ENCODE measurements at places on chromosomes 4 and X.

- DNase-seq: no peak
These were observed 15.7 kb upstream of the DUSP21 start for GRCh38 chrX:44828008-44828605.

DNA sequence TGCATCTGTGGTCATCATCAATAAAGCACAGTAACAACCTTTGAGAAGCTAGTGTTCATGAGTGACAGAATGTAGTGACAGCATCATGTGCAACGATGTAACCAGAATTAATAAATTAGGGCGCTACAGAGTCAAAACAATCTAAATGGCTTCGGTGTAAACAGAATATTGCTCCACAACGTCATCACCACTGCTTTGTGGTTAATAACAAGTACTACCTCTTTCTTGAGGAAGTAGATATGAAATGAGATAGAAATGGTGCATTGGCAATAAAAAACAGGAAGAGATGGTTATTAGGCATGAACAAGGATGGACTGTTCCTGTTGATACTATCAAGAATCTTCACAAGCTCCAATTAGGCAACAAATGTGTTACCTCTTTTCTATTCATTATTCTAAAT, 8.7 kb upstream of the PDHA2 start:
- no peak for DNase-seq

DNA sequence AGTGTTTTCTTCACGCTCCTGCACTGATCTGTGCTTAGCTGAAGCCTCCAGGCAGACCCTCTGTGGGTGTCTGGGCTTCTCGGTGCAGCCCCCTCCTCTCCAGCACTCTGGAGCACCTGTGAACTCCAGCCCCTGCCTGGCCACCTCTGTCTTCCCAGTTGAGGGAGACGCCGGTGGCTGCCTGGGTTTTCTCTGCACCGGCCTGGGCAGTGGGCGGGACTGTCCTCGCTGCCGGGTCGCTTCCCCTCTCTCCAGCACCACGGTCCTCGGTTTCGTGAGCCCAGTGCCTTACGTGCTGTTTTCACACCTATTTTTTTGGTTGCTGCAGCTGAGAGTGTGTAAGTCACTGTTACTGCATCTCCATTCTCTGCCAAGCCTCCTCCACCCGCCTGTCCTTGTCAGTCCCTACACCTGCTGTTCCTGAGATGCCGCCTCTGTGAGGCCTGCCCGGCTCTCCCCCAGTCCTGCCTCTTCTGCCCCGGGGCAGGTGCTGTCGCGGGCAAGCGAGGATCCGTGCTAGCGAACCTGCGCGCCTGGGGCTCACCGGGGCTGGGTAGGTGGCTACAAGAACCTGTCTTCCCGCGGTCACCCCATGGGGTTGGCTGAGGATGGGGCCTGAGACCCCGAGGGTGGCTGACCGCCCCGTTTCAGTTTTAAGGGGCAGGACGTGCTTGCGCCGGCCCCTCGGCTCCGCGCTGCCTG, 2.4 kb upstream of the FGFRL1 start:
- no peak for DNase-seq

DNA sequence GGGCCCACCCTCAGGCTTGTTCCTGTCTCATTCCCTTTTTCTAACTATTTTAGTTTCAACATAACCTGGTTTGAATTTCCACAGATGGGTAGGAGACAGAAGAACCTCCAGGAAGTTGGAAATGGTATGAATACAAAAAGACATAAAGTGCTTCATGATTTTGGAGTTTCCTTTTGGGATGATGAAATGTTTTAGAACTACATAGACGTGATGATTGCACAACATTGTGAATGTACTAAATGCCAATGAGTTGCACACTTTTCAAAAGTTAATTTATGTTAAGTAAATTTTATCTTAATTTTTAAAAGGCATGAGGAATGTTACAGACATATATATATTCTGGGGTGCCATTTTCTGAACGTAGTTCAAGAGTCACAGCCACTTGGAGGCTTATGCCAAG, 41.1 kb upstream of the IBSP start:
- no peak for DNase-seq

DNA sequence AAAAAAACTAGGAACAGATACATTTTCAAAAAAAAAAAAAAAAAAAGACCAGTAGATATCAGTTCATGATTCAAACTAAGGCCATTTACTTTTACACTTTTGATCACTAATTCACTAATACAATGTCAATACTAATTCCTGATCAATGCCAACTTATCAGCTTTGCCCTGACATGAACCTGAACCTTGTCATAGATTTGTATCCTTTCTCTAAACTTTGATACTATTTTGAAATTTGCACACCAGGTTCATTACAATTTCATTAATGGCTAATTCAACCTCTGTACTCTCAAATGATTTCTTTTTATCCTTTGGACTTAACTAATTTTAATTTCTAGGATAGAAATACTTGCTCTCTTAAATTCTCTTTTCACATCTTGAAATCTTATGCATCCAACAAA, 37.7 kb downstream of the UGT2B7 start:
- DNase-seq: no peak

DNA sequence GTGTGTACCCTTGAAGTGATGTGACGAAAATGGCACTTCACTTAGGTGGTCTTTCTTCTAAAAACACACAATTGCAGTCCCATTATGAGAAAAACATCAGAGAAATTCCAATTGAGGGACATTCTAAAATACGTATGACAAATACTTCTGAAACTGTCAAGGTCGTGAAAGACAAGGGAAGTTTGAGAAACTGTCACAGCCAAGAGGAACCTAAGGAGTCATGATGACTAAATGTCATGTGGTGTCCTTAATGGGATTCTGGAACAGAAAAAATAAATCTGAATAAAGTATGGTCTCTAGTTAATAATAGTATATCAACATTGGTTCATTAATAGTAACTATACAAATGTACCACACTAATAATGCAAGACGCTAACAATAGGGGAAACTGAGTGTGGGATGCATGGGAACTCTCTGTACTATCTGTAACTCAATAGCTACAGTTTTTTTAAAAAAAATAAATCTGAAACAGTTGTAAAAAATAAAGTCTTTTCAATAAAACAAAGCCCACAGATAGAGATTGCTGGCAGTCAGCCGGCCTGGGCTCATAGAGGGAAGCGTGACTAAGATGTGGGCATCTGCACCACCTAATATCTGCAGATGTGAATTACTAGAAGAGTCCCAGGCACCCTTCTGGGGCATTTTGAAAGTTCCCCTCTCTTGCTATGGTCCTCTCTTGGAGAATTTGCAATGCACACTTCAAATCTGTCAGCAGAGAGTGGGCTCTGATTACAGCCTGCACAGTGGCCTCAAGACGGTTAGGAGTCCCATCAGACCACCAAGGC, 47.6 kb downstream of the MID1IP1 start:
- DNase-seq: no peak

GRCh38 chr4:1873291-1873690, 2.1 kb downstream of the NSD2 start:
- no peak for DNase-seq

GRCh38 chr4:25377572-25378436, 741 bp downstream of the ANAPC4 start:
- DNase-seq: no peak

- no peak for DNase-seq
These were observed 39.3 kb downstream of the MEPE start for GRCh38 chr4:87872028-87872427.

DNA sequence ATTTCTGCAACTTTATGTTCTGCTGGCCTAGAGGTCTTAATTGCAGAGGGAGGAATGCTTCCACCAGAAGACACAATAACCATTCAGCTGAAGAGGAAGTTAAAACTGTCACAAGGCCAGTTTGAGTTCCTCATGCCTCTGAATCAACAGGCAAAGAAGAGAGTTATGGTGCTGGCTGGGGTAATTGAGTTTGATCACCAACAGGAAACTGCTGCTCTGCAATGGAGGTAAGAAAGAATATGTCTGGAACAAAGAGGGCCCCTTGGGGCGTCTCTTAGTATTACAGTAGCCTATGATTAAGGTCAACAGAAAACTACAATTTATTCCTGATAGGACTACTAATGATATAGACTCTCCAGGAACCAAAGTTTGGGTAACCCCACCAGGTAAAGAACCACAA, 744.0 kb downstream of the FSTL5 start:
- DNase-seq: no peak

- DNase-seq: no peak
These were observed 830.9 kb upstream of the AGA start for GRCh38 chr4:178273168-178273567.

GRCh38 chrX:55486736-55487135, 2.9 kb downstream of the USP51 start:
- DNase-seq: no peak

- no peak for DNase-seq
These were observed 157.1 kb upstream of the LNX1 start for GRCh38 chr4:53748328-53748772.

DNA sequence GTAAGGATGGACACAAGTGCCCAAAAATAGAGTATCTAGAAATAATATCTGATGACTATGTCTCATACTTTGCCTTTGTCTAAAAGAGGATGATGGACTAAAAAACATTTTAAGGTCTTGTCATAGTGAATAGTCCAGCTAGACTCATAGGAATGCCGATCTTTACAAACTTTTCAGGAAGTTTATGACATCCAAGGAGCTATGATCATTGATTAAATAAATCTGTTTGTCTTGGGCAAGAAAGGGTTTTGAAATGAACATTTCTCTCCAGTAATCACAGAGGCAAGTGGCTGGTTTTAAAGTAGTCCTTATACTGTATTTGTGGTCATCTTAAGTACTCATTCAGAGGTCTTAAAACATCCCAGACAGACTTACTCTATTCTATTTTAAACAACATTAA, 109.8 kb downstream of the MAPK10 start:
- DNase-seq: no peak

DNA sequence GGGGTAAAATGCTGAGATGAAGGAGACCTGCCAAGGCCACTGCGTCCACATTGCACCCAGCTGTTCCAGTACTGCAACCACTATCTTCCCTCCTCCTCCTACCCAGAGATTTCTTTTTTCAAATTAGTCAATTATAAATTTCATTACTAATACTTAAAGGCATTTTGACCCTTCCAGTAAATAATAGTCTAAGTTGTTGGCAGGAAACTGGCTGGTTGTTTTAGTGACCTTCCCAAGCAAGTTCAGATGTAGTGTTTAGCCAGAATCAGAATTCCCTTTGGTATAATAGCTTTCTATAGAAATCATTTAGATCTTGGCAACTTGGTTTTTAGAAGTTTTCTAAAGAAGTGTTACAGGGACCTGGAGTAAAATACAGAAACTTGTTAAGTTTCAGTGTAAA, 66.0 kb downstream of the AASDH start:
- DNase-seq: no peak

DNA sequence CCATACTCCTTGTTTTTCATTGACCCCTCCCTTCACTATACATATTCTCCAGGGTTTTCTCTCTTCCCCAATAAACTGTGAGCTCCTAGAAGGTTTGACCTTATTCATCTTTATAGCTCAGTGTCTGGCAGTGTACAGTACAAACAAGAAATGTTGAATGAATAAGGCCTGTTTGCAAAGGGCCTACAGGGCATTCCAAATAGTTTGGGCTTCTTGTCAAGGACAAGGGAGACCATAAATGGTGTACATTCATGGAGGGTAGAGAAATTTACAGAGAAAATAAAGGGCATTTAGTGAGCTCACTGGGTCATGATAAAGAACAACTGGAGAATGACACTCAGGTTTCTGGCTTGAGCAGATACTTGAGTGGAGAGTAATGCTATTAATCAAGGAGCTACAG, 47.5 kb upstream of the EIF1AX start:
- DNase-seq: no peak

DNA sequence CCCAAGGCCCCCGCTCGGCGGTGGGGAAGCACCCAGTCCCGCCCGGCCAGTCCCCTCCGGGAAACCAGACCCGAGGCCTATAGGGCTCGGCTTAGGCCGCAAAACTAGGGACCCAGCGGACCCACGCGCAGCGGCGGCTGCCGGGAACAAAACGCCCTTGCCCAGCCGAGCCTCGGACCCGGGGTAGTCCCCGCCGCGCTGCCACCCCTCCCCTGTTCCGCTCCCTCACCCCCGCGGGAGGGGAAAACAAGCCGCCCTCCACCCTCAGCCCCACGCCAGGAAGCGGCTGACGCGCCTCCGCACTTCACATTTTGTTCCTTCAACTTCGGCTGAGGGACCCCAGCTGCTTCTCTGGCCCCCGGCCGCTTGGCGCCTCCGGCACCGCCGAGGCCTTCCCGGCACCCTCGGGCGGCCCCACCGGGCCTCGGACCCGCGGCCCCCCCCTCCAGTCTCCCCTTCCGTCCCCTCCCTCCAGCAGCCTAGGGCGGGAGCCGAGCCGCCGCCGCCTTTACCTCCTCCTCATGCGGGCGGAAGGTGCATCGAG, 694 bp downstream of the PDS5A start:
- DNase-seq: no peak

DNA sequence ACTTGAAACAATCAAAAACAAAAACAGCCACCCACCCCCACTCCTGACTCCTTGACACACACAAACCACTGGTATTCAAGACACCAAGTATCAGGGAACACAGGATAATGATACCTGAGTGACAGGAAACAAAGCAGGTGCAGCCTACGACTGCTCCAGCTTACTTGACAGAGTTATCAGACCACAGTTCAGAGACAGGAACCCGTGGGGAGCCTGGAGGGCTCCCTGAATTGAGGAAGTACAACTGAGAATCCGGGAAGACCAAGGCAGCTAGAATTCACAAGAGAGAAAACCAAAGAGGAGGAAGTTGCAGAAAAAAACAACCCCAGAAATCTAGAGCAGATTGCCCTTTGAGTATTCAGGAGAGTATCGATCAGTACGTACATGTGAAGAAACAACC, 20.5 kb downstream of the COMMD8 start:
- no peak for DNase-seq

- no peak for DNase-seq
These were observed 654 bp upstream of the DDIT4L start for GRCh38 chr4:100190643-100191600.

- no peak for DNase-seq
These were observed 207.3 kb upstream of the CLNK start for GRCh38 chr4:10891866-10892265.

DNA sequence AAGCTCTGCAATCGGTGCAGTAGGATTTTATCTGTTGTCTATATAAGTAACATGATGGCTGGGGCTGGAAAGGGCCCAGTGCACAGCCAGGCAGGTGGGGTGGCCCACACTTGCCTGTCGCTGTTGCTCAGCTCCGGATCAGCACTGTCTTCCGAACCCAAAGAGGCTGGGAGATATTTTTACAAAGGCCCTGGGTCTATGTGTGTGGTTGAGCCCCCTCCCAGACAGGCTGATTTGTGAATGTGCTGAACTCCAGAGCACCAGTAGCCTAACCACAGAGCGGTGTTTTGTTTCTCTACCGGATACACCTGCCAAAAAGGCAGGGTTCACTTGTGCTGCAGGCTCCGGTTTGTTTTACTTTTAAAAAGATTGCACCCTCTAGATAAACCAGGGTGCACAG, 33.5 kb upstream of the CHRNA9 start:
- no peak for DNase-seq

DNA sequence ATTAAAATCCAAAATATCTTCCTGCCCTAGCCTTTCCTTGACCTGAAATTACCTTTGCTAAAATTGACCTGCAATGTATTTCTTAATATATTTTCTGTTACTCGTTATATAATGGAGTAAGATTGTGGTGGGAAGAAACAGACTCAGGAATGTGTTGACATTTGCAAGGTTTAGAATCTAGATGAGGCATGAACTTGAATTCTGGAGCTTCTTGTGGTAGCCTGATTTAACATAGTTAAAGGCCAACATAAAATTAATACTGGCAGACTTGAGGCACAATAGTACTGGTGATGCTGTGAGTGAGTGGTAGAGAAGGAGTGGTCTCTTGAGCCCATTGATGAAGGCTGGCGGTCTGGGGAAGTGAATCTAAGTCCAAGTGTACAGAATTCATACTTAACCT, 197.9 kb upstream of the SPRY1 start:
- no peak for DNase-seq

All from NCI-H2107 (cell line).